ENCODE measurements at places on chromosomes 1 and 21.

DNA sequence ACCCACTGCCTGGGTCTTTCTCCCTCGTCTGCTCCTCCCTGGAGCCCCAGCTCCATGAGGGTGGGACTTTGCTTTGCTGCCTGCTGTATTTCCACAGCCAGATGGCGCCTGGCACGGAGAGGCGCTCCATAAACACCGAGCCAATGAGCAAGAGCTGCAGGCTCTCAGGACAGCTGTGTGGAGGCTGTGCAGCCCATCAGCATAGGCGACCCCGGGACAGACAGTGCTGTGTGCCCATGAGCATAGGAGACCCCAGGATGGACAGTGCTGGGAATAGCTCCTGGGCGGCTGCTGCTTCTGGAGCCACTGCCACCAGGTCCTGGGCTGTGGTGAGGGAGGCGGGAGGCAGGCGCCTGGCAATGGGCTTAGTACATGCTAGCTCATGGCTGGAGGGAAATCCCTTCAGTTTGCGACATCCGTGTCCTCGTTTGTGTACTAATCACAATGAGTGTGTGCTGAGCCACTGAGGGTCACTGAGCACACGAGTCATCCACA lies 29.2 kb downstream of the CEP104 start:
- no peak for DNase-seq

GRCh38 chr1:183590244-183591191 lies at the start of gene NCF2:
NCF2 (minus strand) TSS chr1:183590459; CDS start chr1:183590329, 130 bp downstream.
- DNase-seq, result no peak

DNA sequence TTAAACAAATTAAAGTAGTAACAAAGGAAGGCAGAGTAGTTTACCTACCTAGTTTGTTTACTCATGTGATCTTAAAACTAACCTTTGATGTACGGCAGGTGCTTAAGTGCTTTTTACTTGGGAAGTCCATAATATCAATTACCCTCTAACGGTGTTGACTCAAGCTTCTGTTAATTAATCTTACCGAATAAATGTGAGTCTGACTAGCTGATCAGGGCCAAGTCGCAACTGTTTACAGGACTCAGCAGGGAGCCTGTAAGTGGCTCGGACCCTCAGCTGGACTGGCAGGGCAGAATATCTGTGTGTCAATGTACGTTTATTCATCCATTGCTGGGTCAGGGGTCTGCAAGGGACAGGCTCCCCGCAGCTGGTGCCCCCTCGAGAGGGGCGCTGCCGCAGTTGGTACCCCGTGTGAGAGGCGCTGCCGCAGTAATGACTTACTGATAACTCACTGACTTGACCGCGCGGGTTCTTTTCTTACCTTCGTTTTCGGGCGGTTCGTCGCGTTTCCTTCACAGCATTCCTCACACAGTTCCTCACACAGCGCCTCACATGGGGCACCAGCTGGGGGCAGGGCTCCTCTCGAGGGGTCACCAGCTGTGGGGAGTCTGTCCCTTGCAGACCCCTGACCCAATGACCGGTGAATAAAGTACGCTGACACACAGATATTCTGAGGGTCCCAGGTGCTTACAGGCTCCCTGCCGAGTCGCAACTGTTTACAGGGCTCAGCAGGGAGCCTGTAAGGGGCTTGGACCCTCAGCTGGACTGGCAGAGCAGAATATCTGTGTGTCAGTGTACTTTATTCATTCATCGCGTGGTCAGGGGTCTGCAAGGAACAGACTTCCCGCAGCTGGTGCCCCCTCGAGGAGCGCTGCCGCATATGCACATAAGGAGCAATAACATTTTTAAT lies 3.0 kb downstream of the FMO1 start:
- no peak for DNase-seq

- no peak for DNase-seq
Observed at GRCh38 chr1:234325878-234326496, 47.3 kb upstream of the COA6 start.

DNA sequence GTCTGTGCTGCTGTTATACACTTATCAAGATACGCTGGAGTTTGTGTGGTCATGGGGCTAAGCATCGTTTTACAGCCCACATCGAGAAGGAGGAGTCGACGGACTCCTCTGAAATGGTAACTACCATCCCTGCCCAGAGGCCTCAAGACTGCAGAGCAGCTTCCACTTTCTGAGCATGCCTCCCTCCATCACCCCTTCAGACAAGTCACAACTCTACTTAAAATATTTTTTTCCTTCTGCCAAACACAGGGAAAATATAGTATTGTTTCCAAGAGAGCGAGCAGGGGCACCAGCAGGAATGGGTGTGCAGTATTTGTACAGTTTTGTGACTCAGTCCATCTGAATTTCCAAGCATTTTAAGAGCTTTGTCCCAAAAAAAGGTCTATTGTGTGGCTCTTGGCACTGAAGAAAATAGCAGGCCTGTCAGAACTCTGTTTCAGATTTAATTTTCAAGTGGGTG lies 14.1 kb downstream of the EVA1C start:
- no peak for DNase-seq

GRCh38 chr21:44074315-44074958 lies 32.8 kb upstream of the PWP2 start:
- DNase-seq, result no peak

GRCh38 chr1:182484531-182485257 lies 34.7 kb downstream of the RGSL1 start:
- DNase-seq, result no peak

GRCh38 chr1:210397252-210397651 lies 68.5 kb downstream of the HHAT start:
- DNase-seq, result no peak

- DNase-seq, result no peak
Observed at GRCh38 chr1:103477101-103477500, 48.4 kb upstream of the RNPC3 start.

DNA sequence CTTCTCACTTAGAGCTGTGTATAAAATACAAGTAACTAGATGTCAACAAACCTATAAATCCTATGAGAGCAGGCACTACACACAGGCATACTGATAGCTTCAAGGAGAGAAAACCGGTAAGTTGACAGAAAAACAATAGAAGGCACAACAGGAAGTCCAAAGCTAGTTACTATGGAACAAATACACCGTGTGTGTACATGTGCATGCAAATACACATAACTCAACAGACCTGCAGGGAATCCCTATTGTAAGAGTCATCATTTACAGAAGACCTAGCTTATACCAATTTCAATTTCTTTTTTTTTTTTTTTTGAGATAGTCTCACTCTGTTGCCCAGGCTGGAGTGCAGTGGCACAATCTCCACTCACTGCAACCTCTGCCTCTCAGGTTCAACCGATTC lies 26.3 kb downstream of the JAK1 start:
- no peak for DNase-seq

DNA sequence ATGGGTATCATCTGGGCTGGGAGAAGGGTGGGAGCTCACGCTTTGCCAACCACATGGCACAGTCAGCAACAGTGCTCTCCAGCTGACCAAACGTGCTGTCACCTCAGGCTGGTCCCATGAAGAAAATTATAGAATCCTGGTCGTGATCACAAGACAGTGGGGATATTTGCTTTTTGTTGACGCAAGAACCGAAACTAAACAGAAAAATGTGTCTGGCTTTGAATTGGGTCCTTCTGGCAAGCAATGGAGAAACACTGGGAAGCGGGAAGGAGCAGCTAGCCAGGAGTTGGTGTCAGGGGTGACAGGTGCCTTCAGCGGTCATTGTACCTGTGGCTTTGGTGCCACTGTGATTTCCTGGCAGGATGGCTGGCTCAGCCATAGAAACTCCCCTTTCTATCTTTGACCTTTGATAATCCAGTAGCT lies 304.8 kb downstream of the PAPPA2 start:
- DNase-seq, result no peak

GRCh38 chr1:247701338-247701737 lies 15.1 kb downstream of the OR6F1 start:
- DNase-seq, result no peak

GRCh38 chr1:157146244-157146643 lies 8.0 kb upstream of the ETV3 start:
- DNase-seq, result no peak

GRCh38 chr1:9361630-9362260 lies 69.1 kb downstream of the SPSB1 start:
- no peak for DNase-seq

DNA sequence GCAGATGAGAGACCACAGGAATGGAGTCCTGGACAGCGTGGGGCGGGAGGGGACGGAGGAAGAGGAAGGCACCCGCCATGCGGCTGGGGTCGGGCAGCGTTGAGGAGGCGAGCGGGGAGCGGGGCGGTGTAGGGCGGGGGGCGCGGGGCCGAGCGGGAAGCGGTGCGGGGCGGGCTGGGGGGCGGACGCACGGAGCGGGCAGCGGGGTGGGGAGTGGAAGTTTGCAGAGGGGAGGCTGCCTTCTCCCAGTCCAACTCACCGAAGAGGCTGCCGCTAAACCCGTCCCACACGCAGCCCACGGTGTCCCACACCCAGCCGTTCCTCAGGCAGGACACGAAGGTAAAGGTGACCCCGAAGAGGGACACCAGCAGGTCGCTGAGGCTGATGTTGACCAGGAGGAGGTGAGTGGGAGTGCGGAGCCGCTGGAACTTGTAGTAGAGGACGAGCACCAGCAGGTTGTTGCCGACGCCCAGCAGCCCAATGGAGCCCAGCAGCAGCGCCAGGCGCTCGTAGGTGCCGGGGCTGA lies 483 bp downstream of the CHML start:
- DNase-seq, result peak; percentile 6

DNA sequence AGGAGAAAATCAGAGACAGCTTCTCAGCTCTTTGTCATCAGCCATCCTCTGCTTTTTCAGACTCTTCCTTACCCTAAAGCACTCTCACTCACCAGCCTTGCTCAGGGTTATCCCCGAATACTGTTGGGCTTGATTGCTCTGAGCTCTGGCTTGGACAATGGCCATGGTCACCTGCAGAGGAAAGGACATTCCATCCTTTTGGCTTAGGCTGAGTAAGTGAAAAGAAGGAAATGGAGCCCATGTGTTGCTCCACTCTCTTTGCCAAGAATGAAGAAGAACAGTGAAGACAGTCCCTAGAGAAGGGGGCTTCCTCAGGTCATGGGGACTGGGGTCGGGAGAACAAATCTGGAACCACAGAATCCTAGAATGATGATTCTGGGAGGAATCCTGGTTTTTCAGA lies 2.3 kb downstream of the MTMR11 start:
- no peak for DNase-seq

DNA sequence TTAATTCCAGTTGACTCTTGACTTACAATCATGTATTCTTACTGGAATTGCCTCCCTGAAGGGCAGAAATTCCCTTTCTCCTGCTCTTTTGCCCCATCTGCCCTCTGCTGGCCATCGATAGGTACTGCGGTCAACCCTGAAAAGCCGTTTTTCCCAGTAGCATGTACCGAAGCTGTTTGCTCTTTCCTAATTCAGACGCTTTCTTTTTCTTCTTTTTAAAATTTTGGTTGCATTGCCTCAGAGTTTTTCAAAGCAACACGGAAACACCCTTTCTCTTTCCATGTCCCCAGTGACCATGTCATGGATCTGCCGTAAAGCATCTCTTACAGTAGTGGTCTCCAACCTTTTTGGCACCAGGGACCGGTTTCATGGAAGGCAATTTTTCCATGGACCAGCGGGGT lies 164.2 kb upstream of the C1orf21 start:
- peak; percentile 30 for DNase-seq

GRCh38 chr1:218347723-218348627 lies 2.8 kb downstream of the TGFB2 start:
- DNase-seq, result no peak

- no peak for DNase-seq
Observed at GRCh38 chr1:53069663-53070327, 7.8 kb downstream of the PODN start.

- DNase-seq, result no peak
Observed at GRCh38 chr1:168932539-168932938, 174.0 kb upstream of the ATP1B1 start.

GRCh38 chr21:29145852-29146453 lies 15.5 kb downstream of the MAP3K7CL start:
- DNase-seq, result no peak

DNA sequence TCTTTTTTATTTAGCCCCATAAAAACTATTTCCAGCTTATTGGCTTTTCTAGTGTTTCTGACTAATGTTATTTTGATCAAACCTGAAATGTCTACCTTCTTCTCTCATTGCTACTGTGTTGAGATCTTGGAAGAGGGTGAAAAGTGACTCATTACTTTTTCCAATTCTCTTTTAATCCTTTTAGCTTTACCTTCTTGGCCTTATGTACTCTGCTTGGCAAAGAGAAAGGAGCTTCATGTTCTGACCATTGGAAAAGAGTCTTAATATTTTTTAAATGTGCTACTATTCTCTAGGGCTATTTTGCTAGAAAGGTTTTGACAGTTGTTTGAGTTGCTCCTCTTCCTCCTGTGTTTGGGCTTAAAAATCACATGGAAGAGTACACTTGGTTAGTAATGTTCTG lies 97.8 kb upstream of the CHODL start:
- no peak for DNase-seq

Measured in activated T-cell treated with anti-CD3 and anti-CD28 coated beads for 4 hours (primary cell).